ENCODE measurements at places on chromosomes 1 and 21. TPM values are rescaled to one million over a fixed set of nuclear protein-coding genes. Genes with fewer than 3 reads are reported as not detected.

- DNase-seq, result no peak
These were observed 260.7 kb upstream of the BRINP3 start for GRCh38 chr1:190738317-190738716.

DNA sequence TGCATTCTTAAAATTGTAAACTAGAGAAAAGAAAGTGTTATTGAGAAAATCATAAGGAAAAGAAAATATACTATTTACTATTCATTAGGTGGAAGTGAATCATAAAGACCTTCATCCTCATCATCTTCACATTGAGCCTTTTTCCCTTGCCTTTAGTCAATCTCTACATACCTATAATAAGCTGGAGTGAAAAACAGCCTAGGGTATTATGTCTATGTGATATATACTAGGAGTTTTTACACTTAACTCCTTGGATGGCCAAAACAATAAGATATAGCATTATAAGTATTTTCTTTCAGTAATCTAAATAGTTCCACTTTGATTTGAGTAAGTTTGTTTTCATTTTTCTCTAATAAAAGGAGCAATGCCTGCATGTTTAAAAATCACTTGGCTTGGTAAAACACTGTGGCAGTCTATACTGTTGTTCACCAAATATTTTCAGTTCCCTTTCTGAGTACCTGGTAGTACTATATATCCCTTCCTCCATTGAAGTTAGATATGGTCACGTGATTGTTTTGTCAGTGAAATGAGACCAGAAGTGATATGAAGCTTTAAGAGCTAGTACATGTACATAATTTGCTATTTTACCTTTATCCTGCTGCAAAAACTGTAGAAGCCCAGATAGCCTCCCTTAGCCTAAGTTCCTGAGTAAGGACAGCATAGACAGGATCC, 78.3 kb downstream of the CLEC20A start:
- DNase-seq, result no peak

DNA sequence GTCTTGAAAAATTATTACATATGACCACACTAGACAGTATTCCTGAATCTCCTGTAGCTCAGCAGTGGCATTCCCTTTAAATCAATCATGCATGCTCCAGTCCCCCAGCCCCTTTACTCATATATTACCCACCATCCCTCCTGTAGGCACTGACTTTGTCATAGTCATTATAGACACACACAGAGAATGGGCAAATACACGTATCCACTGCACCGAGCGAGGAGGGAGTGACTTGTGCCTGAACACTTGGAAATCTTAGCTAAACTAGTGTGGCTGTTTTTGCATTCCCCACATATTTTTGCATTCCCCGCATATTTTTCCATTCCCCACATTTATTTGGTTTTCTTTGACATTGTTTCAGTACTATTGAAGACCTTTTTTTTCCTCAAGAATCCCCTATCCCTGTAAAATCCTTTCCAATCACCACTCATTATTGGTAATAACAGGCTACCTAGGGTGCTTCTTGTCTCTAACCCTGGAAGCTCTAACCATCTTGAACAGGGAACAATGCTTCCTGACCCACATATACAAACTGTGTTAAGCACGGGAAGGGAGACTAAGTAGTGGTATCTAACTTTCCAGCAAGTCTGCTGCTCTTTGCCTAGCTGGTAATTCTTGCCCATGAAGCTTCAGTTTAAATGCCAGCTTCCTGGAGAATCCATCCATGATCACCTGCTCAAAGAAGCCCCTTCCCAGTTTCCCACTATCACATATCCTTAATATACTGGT, 534.4 kb upstream of the CAMK1G start:
- DNase-seq, result no peak

DNA sequence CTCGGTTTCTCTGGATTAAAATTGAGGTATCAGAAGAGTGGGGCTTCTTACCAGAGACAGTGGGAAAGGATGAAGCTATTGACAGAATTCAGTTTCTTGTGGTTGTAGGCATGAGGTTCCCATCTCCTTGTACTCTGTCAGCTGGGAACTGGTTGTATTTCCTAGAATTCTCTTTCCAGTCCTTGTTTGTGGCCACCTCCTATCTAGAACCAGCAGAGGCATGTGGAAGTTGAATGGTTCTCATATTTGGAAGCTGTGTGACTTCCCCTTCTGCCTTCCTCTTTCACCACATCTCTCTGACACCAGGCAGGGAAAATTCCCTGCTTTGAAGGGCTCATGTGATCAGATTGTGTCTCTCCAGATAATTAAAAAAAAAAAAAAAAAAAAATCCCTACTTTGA, 457.7 kb upstream of the ADAMTS5 start:
- DNase-seq, result peak; percentile 80

- no peak for DNase-seq
These were observed 102.0 kb upstream of the IFFO2 start for GRCh38 chr1:19058476-19058797.

DNA sequence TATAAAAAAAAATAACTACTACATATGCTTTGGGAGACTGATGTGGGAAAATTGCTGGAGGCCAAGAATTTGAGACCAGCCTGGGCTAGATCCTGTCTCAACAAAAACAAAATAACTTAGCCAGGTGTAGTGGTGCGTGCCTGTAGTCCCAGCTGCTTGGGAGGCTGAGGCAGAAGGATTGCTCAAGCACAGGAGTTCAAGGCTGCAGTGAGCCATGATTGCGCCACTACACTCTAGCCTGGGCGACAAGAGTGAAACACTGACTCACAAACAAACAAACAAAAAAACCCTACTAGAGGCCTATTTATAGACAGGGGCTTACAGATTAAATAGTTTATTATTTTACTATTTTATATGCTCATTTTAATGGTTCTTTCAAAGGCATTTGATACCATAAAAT, 80.0 kb downstream of the LHX4 start:
- DNase-seq, result peak; percentile 66

- no peak for DNase-seq
These were observed 103.9 kb upstream of the KCND3 start for GRCh38 chr1:112093372-112093694.

GRCh38 chr21:42544544-42544943, 30.9 kb downstream of the SLC37A1 start:
- DNase-seq, result no peak

DNA sequence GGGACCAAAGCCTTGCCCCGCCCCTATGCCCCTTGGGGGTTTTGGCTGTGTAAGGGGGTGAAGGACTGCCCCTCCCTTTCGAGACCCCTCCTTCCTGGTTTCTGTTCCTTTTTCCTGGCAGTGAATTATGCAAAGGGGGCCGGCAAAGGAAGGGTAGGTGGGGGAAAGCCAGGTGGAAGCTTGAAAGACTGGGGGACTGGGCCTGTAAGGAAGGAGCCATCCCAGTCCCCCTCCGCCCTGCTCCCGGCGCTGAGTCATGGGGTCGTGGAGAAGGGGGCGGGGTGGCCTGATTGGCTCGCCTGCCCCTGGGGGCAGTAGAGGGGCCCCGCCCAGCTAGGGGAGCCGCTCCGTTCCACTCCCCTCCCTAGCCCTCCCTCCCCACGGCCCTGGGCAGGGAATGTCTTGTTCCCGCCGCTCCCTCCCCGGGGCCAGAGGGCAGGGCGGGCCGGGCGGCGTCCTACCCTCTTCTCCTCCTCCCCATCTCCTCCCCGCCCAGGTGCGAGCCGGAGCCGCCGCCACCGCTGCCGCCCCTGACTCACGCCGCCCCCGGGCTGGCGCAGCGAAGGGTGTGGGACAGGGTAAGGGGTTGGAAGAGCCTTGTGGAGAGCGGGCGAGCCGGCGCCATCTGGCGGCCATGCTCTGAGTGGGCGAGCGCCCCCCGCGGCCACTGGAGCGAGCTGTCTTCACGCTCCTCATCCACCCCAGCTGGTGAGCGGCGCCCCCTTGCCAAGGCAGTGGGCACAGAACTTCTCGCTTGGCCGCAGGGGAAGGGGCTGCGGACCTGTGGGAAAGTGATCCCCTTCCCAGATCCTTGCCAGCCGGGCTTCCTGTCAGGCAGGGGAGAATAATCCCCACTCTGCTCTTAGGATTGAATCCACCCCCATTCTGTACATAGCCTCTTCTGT, 14.7 kb downstream of the ZBTB7B start:
- DNase-seq, result peak; percentile 92

Gene SH3GLB1
- 71.6 TPM for total RNA-seq

Gene C1QC
- total RNA-seq, result not detected

Gene S100A6
- 4,242 TPM for total RNA-seq

Measured in foreskin keratinocyte (primary cell).